SK-N-DZ (cell line): ENCODE measurements at places on chromosomes 5 and 9.

- DNase-seq: no peak
Measured at GRCh38 chr9:89885156-89885555, 280.3 kb downstream of the GADD45G start.

DNA sequence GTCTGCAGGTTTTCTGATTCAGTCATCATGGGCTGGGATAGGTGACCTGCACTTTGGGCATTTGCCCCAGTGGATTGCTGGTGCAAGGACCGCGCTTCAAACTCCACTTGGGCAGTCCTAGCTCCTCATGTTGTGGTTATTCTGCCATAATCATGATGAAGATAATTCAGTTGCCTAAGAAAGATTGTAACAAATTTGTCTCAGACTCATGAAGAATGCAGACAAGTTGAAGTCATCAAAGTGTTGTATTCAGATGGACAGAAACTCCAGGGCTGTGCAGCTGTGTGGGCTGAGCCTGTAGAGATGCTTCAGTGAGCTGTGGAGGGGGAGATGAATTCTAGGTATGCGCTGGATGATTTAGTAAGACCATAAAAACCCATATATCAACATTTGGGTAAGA lies 38.5 kb downstream of the TARS1 start:
- no peak for DNase-seq

GRCh38 chr9:115832031-115832430 lies 321.6 kb upstream of the PAPPA start:
- no peak for DNase-seq

DNA sequence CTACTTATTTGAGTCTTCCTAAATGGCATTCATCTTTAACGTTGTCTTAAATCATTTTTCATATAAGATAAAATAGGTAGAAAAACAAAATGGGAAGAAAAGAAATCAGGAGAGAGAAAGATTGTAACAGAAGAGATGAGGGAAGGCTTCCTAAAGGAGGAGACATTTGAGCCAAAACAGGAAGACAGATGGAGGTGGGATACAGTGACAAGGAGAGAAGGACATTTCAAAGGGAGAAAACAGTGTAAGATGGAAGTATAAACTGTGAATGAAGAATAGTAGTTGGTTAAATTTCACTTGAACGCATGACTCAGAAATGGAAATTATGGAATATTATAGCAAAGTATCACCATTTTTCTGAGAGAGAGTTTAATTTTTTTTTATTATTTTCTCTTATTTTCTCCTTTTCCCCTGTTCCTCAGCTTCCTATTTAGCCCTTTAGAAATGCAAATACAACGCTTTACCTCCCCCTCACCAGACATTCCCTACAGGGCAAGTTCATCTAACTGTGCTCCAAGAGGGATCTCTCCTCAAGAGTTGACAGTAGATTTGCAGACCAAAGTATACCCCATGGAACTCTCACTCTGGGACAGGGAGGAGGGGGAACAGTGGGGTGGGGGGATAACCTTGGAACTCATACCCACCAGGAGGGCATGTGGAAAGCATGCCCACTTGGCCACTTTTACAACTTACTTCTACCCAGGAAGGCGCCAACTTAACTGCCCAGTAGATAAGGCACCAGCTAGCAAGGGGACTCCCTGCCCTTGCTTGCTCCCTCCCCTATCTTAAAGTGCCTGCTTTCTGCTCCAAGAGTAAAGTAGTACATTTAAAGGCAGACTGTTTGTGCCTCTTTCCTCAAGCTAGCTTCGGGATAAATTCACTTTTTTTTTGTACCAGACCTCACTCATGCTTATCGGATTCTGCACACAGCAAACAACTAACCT lies 304.7 kb upstream of the POU5F2 start:
- DNase-seq: no peak

GRCh38 chr9:130681769-130682420 lies 11.7 kb upstream of the EXOSC2 start:
- peak; percentile 60 for DNase-seq

DNA sequence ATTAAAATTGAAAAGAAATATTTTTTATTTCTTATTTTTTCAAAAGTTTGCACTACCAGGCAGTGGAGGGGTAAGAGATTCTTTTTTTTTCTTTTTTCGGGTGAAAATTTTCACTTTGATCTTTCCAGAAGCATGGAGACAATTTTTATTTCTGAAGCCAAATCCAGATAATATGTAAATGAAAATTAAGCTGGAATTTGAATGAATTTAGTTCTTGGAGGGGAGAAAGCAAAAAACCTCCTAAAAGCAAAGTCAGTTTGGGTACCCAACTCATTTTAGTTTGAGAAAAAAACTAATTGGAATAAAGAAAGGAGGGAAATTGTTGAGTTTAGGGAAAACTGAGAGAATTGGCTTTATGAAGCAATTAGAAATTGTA lies 872 bp downstream of the ZNF618 start:
- DNase-seq: no peak

DNA sequence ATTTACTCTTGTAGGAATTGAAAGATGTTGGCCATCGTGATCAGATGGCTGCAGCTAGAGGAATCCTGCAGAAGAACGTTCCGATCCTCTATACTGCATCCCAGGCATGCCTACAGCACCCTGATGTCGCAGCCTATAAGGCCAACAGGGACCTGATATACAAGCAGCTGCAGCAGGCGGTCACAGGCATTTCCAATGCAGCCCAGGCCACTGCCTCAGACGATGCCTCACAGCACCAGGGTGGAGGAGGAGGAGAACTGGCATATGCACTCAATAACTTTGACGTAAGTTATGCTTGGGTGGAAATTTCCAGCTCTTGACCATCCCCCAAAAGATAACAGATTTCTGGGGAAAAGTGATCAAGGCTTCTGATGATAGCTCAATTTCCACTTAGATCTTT lies 50.6 kb downstream of the LRRTM2 start:
- DNase-seq: no peak

GRCh38 chr5:158246661-158247060 lies 387.7 kb upstream of the CLINT1 start:
- no peak for DNase-seq

GRCh38 chr9:121278477-121279261 lies 10.7 kb downstream of the GSN start:
- peak; percentile 36 for DNase-seq

- no peak for DNase-seq
Measured at GRCh38 chr5:145680767-145681166, 154.4 kb downstream of the PRELID2 start.
